Gastrocnemius medialis (tissue), 4 donors: ENCODE measurements at places on chromosomes 1 and 21. TPM values are rescaled to one million over a fixed set of nuclear protein-coding genes. Genes with fewer than 3 reads are reported as not detected.

COL8A2 gene
- 0.67 TPM for total RNA-seq

C1orf116 gene
- 1.1 TPM for total RNA-seq

DNA sequence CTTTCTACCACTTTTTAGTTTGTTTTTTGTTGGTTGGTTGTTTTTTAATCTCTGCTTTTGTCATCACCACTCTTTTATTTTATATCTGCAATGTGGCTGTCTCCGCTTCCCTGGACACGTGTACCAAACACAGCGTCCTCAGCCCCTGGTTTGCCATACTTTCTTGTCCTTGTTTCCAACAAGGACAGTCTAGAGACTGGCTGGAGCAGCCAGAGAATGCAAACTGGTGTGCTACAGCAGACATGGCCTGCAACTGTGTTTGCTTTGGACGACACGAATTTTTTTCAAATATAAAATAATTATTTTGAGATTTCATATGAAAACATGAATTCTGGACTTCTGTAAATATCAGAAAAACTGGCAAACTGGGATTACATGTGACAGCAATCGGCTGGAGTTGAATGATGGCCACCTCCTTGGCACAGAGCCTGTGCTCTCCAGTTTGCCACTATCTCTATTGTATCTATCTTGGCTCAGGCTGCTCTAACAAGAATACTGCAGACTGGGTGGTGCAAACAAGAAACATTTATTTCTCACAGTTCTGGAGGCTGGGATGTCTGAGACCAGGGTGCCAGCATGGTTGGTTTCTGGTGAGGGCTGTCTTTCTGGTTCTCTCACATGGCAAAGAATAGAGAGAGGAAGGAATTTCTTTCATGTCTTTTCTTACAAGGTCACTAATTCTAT lies 34.6 kb upstream of the POU2F1 start:
- H3K4me3 ChIP-seq, result no peak overlapping the region
- H3K27ac ChIP-seq, result no peak overlapping the region
- no peak for DNase-seq
- H3K4me1 ChIP-seq, result no peaks in the 10 kb centered on the region
- no peaks in the 10 kb centered on the region for H3K27me3 ChIP-seq

GRCh38 chr1:183022202-183023145 lies 746 bp upstream of the LAMC1 start:
- H3K4me3 ChIP-seq, result peak overlapping the region; percentile 86
- peaks cover 52% of the 10 kb centered on the region for H3K4me1 ChIP-seq
- no peaks in the 10 kb centered on the region for H3K36me3 ChIP-seq
- H3K27me3 ChIP-seq, result no peaks in the 10 kb centered on the region
- peak; percentile 94 for DNase-seq

DAP3 gene
- 170 TPM for total RNA-seq

- H3K4me3 ChIP-seq, result no peak overlapping the region
- H3K36me3 ChIP-seq, result no peaks in the 10 kb centered on the region
- no peak overlapping the region for H3K27ac ChIP-seq
- H3K27me3 ChIP-seq, result no peaks in the 10 kb centered on the region
Observed at GRCh38 chr1:191558379-191558778, 599.9 kb upstream of the RGS18 start.

GRCh38 chr1:55463814-55464475 lies 248.8 kb upstream of the USP24 start:
- H3K4me1 ChIP-seq, result peaks cover 11% of the 10 kb centered on the region
- peak; percentile 23 for DNase-seq
- no peak overlapping the region for H3K4me3 ChIP-seq

- no peaks in the 10 kb centered on the region for H3K27me3 ChIP-seq
- peak overlapping the region; percentile 50 for H3K27ac ChIP-seq
- H3K4me1 ChIP-seq, result peaks cover 38% of the 10 kb centered on the region
- no peak overlapping the region for H3K4me3 ChIP-seq
Observed at GRCh38 chr1:223739366-223740037, 27.2 kb downstream of the CAPN2 start.

S100A9 gene
- total RNA-seq, result 57.4 TPM

RXRG gene
- 4.2 TPM for total RNA-seq

NHLH1 gene
- total RNA-seq, result not detected

GRCh38 chr1:234473118-234473517 lies 5.9 kb downstream of the TARBP1 start:
- H3K36me3 ChIP-seq, result no peaks in the 10 kb centered on the region
- no peaks in the 10 kb centered on the region for H3K27me3 ChIP-seq
- H3K27ac ChIP-seq, result no peak overlapping the region
- no peak overlapping the region for H3K4me3 ChIP-seq

GRCh38 chr1:44620072-44620471 lies 54.2 kb downstream of the TMEM53 start:
- no peak for DNase-seq
- H3K27me3 ChIP-seq, result peaks cover 14% of the 10 kb centered on the region
- no peaks in the 10 kb centered on the region for H3K36me3 ChIP-seq
- H3K4me3 ChIP-seq, result no peak overlapping the region

TMCO4 gene
- 0.95 TPM for total RNA-seq

DNA sequence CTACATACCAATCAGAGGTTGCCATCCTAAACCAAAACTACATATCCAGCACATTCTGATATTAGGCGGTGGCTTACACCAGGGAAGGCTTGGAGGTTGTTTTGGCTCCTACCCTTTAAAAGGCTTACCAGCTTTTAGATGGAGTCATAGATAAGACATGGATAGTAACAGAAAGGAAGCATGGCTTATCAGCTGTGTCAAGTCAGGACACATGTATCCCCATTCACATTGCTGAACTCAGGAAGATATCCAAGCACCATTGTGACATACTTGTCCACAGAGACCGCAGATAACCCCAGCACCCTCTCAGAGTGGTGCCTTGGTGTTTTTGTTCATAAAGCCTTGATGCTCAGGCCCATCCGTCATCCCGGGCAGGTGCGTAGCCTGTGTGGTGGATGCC lies 39.7 kb downstream of the ADARB1 start:
- no peaks in the 10 kb centered on the region for H3K36me3 ChIP-seq
- DNase-seq, result no peak
- H3K27ac ChIP-seq, result no peak overlapping the region
- H3K4me3 ChIP-seq, result no peak overlapping the region
- H3K27me3 ChIP-seq, result no peaks in the 10 kb centered on the region

DNA sequence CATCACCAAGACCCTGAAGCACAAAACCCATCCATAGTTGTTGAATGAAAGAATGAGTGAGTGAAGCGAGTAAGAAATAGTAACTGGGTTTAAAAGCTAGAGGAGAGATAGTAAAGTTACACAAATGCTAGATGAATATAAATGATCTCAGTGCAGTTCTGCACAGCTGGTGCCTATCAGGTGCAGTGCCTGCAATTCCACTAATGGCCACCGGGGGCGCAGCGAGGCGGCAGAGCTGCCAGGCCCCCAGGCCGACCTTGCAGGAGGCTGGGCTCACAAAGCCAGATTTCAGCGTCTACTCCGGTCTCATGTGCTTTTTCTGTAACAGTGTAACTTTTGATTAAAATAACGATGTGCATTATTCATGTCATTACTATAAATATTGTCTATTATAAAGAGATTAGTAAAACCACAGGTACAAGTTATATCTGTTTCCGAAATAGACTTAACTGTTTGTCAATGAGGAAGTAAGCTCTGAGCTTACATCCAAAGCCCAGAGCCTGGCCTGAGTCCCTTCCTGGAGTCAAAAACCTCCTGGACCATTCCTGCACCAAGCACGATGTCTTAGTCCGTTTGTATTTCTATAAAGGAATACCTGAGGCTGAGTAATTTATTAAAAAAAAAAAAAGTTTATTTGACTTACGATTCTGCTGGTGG lies 477.6 kb downstream of the NPHP4 start:
- no peak overlapping the region for H3K27ac ChIP-seq
- peaks cover 2% of the 10 kb centered on the region for H3K27me3 ChIP-seq
- no peaks in the 10 kb centered on the region for H3K4me1 ChIP-seq
- H3K36me3 ChIP-seq, result no peaks in the 10 kb centered on the region
- DNase-seq, result no peak

DNA sequence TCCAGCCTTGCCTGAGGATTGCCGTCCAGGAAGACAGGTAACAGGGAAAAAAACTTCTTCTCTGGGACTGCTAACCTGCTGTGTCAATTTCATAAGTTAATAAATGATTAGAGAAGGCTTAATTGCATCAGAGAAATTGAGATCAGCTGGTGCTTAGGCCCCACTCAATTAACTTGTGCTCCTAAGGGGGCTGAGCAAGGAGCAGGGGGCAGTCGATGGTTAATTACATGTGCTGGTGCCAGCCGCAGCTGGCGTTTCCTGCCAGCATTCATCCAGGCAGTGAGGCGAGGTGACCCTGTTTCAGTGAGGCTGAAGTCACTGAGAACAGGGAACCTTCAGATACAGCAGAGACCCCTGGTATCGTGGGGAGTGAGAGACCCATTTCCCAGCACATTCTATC lies 60.0 kb downstream of the FAM163A start:
- DNase-seq, result no peak
- H3K4me3 ChIP-seq, result no peak overlapping the region
- H3K27me3 ChIP-seq, result no peaks in the 10 kb centered on the region
- H3K27ac ChIP-seq, result no peak overlapping the region
- no peaks in the 10 kb centered on the region for H3K36me3 ChIP-seq

DNA sequence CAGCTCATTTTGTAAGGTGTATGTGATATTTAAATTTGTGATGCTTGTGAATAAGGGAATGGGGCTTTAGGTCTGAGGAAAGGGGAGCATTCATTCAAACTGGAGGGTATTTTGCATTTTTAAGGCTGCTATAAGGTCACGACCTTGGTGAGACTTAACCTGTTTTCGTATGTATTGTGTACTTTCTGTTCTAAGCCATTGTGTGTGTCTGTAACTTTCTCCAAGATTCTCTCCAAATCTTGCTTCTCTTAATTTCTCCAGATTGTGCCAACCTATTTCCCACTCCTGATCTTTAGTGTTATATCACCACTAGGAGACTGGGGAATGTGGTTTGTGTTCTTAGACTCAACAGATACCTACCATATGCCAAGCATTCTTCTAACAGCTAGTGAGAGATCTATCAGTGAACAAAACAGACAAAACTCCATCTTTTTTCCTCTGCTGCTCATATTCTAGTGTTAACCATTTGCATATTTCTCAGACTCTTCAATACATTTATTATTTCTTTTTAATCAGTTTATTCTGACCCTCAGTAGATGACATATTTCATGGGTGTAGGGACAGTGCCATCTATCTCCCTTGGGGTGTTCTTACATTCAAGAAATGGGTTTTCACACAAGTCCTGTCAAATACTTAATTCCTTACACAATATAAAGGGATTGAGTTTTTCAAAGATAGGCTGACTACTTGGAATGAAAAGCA lies 27.5 kb downstream of the ATP1B1 start:
- no peak overlapping the region for H3K4me3 ChIP-seq
- no peak for DNase-seq
- no peaks in the 10 kb centered on the region for H3K36me3 ChIP-seq

SHISAL2A gene
- total RNA-seq, result not detected

DNA sequence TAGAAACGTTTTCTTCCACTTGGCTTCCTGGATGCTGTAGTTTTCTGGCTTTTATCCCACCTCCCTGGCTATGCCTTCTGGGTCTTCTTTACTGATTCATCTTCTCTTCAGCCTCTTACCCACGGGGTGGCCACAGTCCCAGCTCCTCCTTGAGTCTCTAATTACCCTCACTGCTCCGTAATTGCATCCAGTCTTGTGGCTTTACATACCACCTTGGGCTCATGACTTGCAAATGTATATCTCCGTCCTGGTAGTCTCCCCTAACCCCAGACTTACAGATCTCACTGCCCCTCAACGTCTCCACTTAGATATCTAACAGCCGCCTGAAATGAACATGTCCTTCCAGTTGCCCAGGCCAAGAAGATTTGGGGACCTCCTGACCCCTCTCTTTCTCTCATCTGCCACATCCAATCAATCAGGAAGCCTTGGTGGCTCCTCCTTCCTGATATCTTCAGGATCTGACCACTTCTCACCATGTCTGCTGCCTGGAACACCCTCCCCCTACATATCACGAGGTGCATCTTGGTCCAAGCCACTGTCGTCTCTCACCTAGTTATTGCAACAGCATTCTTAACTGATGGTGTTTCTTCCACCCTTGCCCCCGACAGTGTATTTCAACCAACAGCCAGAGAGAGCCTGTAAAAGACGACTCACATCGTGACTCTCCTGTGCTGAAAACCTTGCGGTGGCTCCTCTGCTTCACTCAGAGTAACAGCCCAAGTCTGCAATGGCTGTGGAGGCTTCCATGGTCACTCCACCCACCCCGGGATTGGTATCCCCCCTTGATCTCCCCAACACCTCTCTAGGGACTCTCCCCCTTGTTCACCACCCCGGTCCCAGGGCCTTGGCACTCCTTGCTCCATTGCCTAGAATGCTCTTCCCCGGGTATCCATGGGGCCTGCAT lies 219.0 kb upstream of the POU3F1 start:
- no peaks in the 10 kb centered on the region for H3K4me1 ChIP-seq
- no peaks in the 10 kb centered on the region for H3K27me3 ChIP-seq
- H3K4me3 ChIP-seq, result no peak overlapping the region
- H3K27ac ChIP-seq, result no peak overlapping the region

DNA sequence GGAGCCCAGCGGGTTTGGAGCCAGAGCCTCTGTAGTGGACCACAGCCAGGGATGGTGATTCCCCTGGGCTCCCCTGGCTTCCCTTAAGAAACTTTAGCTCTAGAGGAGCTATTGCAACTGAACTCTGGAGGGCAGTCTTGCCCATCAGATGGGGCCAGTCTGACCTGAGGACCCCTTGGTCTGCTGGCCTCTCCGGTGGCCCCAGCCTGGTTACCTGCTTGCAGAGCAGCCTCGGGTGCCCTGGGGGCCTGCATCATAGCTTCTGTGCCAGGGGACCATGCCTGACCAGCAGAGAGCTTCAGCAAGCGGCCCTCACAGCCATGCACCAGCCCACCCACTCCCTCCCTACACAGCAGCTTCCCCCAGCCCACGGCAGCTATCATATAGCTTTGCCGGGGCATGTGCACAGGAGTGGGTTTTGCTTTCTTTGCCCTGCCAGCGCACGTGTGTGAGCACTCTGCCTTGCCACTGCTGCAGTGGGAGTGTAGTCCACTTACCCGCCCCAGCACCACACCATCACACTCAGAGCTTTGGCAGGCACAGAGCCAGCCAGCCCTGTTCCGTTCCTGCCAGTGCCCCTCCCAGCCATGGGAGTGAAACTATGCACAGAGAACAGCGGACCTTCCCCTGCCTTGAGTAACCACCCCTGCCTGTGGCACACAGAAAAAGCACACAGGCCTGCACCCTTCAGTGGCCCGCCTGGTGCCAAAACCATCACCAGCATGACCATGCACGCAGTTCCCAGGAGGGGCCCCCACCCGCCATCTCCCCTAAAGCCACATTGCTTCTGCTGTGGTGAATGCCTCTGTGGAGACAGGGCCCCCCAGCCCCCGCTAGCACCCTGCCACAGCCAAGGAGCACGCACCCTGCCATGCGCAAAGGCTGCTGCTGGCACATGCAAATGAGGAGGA lies 442.9 kb upstream of the NEGR1 start:
- no peaks in the 10 kb centered on the region for H3K27me3 ChIP-seq
- no peak overlapping the region for H3K27ac ChIP-seq
- H3K36me3 ChIP-seq, result no peaks in the 10 kb centered on the region
- H3K4me1 ChIP-seq, result no peaks in the 10 kb centered on the region

TNFRSF1B gene
- total RNA-seq, result 22.8 TPM

- no peaks in the 10 kb centered on the region for H3K36me3 ChIP-seq
- no peaks in the 10 kb centered on the region for H3K4me1 ChIP-seq
- H3K27ac ChIP-seq, result no peak overlapping the region
- no peak for DNase-seq
Observed at GRCh38 chr1:16117369-16117768, 38.5 kb downstream of the EPHA2 start.

FMO5 gene
- total RNA-seq, result 1.7 TPM

FCGR1A gene
- not detected for total RNA-seq

PDZK1 gene
- total RNA-seq, result 0.44 TPM

POLR3GL gene
- total RNA-seq, result 43.5 TPM
